ENCODE measurements at places on chromosomes 4 and X.

DNA sequence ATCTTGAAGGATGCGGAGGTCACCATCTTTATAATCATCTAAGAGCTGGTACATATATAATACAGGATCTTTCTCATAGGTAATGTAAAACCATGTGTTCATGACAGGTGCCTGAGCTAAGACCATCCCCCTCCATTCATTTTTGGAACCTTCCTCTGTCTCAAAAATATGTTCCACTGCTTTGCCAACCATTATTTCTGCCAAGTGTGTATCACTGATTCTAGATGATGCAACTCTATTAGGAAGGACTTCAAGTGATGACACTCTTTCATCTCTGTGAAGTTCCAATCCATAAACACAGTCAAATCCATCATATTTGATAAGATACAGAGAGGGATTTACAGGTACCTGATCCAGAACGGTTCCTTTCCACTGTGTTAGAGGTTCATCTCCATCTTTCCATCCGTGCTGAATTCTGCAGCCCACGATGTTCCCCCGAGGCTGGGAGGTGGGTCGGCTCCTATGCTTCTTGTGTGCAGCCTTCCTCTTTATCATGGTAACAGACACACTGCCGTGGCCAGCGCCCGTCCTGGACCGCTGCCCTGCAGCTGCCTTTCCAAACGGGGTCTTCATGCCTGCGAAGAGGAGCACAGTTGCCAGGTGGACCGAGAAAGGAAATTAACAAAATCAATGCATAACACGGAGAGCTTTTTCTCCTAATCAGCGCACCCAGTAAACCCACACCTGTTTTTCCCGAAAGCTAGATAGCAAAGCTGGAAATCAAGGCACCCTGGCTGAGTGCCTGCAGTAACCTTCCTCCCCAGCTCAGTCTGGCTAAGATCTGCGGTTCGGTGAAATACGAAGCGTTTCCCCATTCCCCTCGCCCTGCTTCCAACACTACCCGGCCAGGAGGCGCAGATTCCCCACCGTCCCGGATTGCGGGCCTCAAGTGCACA lies 718 bp downstream of the SPIN3 start:
- DNase-seq: no peak

DNA sequence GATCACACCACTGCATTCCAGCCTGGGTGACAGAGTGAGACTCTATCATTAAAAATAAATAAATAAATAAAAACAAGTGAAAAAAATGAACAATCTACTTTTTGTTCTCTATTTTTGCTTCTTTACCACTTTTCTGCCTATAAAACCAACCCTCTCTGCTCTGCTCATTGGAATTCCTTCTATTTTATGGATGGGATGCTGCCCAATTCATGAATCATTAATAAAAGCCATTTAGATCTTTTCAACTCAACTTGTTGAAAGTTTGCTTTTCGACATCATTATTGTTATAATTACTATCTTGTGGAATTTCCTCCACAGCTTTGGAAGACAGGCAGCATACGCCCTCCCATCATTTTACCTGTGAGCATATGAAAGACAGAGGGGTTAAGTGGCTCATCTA lies 52.1 kb upstream of the SMIM10 start:
- DNase-seq: no peak

- no peak for DNase-seq
Measured at GRCh38 chr4:172009446-172010230, 196.4 kb downstream of the GALNTL6 start.

DNA sequence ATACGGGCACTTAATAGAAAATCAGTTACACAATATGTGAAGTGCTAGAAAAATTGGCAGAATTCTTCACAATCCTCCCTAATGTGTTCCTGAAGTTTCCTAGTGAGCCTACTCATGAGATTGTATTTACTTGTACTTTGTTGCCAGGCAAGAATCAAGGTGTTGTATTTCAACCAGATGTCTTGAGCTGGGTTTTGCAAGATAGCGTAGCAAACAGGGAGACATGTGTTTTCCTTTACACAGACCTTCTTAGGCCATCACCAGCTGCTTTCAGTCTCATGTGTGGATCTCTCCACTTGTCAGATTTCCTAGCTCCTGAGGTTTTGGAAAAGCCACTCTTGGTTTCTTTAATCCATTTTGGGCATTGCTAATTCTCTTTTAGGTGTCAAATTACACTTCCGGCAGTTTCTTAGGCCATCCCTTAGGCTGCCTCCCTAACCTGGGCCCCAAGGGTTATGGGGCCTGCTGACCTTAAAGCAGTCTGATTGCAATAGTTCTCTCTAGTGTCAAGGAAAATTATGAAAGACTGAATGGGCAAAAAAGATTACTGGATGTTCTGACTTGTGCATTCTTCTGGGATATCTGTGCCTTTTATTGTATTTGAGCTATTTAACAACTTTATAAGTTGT lies 12.2 kb upstream of the EDA start:
- no peak for DNase-seq

DNA sequence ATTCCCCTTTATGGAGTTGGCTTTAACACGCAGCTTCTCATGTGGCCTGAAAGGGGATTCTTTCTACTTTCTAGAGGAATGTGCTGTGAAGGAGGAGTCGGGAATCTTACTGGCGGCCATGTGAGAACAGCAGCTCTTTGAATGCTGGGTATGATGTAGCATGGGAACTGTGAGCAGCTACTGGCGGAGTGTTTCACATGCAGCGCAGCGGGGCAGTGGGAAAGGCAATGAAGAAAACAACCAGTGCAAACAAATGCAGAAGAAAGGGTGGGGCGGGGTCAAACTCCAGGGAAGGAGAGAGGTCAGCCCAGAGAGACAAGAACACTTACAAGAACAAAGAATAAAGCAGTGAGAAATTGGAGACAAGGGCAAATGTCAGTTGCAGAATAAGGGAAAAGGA lies 363.8 kb upstream of the FTHL17 start:
- DNase-seq: no peak

GRCh38 chr4:102575369-102576129 lies 74.4 kb downstream of the NFKB1 start:
- no peak for DNase-seq

DNA sequence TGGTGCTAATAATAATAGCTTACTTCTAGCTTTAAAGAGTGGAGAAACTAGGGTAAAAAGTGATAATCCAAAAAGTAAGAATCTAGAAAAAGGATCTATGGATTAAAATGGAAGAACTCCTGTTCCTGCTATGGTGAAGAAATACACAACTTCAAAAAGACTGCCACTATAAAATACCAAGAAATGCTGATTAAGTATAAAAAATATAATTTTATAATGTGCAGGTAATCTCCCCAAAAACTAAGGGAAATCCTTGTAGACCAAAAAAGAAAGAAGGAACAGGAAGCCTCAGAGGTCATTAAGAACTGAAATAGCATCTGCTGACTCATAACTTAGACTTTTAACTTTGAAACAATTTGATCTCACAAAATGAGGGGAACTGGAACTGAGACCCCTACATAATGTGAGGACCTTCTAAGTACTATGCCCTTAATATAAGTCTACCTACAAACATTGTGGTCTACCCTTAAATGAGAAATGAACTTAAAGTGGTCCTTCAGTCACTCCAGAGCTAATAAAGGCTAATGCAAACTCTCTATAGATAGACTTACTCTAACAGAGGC lies 50.6 kb upstream of the SRPX start:
- no peak for DNase-seq

DNA sequence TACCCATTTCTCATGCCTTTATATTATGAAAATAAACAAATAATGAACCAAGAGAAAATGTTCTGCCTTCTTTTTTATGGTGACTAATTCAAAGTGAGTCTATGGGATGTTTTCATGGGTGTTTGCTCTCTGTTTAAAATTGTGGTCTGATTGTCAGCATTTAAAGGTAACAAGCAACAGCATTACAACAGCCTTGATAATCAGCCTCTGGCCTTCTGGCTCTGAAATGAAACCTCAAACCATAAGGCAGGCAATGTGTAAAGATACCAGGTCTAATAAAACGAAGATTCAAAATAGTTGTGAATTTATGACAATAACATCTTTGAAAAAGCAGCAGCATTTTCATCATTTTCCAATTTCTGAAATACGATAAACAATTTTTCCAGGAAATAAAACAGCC lies 63.7 kb downstream of the FAM13A start:
- no peak for DNase-seq

DNA sequence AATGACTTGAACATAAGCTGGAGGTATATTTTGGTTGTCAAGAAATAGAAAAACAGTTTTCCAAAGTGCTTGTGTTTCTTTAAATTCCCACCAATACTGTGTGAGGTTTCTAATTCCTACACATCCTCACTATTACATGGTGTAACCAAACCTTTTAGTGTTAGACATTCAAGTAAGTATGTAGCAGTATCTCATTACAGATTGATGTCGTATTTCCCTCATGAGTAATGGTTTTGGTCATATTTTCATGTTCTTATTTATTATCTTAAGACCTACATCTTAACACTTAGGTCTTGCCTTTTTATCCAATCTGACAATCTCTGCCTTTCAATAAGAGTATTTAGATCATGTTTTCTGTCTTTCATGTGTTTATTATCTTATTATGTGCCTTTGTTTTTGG lies 253.7 kb upstream of the ANXA10 start:
- no peak for DNase-seq

DNA sequence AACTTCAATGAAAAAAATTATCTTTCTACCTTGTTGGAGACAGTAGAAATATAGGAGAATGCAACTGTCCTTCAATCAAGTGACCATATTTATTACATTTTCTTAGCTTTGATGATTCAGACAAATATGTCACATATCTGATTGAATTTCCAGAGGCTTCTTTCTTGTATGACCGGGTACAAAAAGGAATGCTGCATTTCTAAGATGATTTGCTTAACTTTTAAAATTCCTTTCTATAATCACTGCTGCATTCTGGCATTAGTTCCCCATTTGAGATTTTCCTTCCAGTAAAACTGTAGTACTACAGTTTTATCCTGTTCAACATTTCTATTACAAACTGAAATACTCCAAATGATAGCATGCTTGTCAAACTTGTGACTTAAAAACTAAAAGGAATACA lies 5.2 kb downstream of the MFSD8 start:
- DNase-seq: no peak

- DNase-seq: no peak
Measured at GRCh38 chr4:8488791-8489369, 48.3 kb downstream of the TRMT44 start.

DNA sequence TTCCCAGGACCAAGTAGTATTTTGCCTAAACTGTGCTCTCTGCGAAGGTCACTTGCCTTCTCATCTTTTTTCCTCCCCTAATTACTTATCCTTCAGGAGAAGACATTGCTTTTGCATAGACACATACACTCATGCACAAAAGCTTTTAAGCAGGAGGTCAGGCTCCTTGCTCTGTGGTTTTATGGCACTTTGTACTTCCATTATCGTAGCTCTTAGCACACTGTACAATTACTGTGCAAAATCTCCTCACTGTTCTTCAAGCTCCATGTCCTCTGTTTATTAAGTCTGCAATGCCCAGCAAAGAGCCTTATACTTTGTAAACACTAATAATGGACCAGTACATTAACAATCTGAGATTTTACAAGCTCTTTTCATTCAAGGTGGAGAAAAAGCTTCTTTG lies 188.4 kb upstream of the GNPDA2 start:
- DNase-seq: no peak

DNA sequence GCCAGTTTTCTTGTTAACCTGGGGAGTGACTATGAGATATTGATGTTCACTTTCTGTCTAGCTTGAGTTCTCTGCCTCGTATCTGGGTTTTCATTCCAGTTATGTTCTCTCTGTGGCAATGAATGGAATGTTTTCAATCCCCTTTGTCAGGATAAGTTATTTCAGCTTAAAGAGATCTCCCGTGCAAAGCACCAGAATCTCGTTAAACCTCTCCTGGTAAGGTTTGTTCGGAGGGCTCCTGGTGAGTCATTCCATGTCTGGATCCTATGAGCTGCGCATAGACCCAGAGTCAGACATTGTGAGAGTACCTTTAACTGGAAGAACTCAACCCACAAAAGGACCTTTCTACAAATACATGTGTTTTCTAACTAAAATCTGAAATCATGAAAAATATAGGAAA lies 51.0 kb downstream of the KDR start:
- DNase-seq: no peak

Data from activated gamma-delta T cell treated with anti-CD3 and anti-CD28 coated beads, Interleukin-2, amount 50 U/mL, for 16 hours (primary cell).